ENCODE measurements at places on chromosomes 6 and 20.

DNA sequence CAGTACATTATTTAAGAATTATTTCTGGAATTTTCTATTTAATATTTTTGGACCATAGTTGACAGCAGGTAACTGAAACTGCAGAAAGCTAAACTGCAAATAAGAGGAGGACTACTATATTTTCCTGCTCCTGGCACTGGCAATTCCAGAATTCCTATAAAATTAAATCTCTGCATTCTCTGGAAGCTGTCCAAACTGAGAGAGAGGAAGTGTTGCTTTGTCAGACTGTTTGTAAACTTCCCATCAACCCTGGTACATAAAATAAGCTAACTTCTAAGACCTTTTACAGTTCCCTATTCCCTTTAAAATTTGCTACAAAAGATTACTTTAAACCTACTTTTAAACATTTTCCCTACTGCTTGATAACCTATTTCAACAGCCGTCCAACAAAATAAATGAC is 196.1 kb upstream of the RUNX2 start:
- no peak for DNase-seq

DNA sequence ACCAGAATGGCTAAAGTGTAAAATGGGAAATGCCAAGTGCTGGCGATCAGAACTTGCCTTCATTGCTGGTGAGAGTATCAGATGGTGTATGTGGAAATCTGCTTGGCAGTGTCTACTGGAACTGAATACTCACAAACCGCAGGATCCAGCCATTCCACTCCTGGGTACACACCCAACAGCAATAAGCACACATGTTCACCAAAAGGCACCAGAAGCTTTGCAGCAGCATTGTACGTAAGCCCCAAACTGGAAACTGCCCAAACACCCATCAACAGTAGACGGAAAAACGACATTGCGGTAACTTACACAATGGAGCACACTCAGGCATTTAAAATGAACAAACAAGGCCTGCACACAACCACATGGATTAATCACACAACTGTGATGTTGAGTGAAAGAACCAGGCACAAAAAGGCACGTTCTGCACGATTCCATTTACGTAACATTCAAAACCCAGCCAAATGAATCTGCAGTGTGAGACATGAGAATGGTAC is 37.3 kb upstream of the BPIFA2 start:
- no peak for DNase-seq

DNA sequence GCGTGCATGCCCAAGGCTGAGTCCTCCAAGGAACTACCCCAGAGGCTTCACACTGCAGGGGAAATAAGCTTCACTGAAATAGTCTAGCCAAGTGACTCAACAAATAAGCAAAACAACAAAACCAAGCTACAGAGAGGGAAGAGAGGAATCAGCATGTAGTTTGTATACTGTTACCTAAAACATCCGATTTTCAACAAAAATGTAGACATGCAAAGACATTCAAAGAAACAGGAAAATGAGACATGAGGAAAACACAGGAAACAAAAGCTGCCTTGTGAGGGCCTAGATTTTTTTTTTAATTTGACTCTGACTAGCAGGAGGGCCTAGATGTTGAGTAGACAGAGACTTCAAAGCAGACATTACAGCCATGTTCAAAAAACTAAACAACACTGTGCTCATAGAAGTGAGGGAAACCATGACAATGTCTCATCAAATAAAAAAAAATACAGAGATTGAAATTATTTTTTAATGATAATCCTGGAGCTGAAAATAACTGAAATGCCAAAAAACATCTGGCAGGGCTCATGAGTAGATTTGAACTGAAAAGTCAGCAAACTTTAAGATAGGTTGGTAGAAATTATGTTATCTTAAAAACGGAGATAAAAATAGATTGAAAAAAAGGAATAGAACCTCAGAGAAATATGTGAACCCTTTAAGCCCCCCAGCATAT is 16.4 kb upstream of the KIF25 start:
- no peak for DNase-seq

DNA sequence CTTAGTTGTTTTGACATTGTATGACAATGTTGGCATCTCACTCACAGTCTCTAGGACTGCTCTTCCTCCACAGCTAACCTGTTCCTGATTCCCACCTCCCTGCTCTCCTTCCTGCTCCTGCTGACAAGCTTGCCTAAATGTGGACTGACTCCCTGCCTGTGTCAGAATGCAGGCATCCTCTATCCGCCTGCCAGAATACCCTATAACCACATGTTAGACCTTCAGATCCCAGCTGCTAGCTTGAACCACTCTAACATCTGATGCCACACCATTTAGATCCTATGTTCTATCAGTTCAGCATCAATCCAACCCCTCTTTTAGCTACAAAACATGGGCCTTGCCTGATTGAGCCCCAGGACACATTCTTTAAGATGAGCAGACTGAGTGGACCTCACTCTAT is 12.2 kb downstream of the FILIP1 start:
- no peak for DNase-seq

- DNase-seq: no peak
Measured at GRCh38 chr6:117194978-117195377, 70.4 kb upstream of the VGLL2 start.

- no peak for DNase-seq
Measured at GRCh38 chr20:38881806-38882440, 44.3 kb upstream of the FAM83D start.

DNA sequence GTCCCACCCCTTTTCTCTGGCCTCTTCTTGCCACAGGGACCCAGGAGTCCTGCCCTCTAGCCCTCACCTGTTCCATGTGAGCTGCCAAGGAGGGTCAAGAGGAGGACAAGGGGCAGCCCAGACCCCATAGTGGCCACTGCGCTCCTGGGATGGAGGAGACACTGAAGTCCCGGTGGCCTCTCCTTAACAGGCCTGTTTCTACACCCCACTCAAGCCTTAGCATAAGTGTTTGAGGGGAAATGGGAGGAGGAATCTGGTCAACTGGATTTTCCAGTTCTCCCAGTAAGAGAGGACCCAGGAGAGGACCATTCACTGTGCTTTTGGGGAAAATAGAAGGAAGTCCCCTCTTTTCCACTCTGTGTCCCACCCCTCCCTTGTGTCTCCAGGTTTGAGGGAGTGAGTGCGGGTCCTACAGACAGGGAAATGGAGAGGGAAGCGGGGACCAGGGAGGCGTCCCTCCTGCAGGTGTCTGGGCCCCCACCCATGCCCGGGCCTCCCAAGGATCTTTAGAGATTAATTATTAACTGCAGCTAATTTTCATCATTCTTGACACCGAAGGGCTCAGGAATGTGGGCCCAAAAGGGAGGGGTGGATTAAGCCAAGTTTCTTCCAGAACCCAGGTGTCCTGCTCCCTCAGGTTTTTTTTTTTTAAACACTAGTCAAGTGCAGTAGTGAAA is at the start of gene SFTA2:
Gene SFTA2, minus strand, starts transcription at position 202 of the 677 bp plus-strand sequence. Its CDS starts 74 bp downstream, at position 128.
- no peak for DNase-seq

GRCh38 chr20:53281557-53282117 is 309.5 kb downstream of the TSHZ2 start:
- DNase-seq: no peak

- DNase-seq: no peak
Measured at GRCh38 chr20:59692139-59692538, 87.8 kb downstream of the PHACTR3 start.

- no peak for DNase-seq
Measured at GRCh38 chr6:162777091-162777490, 49.3 kb downstream of the PACRG start.

- DNase-seq: no peak
Measured at GRCh38 chr6:35769211-35769610, 7.2 kb upstream of the CLPSL2 start.

DNA sequence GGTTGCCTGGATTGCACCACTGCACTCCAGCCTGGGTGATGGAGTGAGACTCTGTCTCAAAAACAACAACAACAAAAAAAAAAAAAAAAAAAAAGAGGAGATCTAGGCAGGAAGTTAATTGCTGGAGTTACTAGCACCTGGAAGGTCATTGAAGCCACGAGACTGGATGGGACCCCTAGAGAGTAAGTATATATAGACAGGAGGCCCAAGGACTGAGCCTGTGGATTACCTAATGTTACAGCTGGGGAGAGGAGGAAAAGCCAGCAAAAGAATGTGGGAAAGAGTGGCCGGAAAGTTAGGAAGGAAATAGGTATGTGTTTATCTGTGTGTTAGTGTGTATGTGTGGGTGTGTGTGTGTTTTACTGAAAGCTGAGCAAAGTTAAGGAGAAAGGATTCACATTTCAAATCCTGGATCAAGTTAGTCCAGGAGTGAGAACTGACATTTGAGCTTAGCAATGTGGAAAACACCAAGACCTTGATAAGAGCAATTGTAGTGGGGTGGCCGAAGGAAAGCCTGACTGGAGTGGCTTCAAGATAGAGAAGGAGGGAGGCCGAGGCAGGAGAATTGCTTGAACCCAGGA is 38.4 kb downstream of the ANKRD6 start:
- DNase-seq: no peak

GRCh38 chr6:85544776-85545175 is 48.9 kb downstream of the SNX14 start:
- DNase-seq: no peak

DNA sequence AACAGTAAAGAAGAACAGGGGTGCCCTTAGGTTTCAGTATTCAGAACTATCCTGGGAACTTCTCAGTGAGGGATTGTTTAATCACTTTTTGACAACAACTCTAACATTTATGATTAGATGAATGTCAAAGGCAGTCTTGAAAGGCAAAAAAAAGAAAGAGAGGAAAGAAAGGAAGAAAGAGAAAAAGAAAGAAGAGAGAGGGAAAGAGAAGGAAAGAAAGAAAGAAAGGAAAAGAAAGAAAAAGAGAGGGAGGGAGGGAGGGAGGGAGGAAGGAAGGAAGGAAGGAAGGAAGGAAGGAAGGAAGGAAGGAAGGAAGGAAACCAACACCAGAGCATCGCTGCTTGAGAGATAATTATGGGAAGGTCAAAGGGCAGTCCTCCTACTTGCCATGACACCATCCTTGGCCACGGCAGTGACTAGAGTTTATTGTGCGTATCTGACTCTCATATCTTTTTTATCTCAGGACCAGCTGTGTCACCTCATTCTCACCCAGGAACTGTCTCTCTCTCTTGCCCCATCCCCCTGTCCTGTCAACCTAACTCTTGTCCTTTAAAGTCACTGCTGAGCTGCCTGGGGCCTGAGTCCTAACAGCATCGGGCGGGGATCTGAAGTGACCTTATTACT is 96.8 kb upstream of the ATXN1 start:
- no peak for DNase-seq

- DNase-seq: no peak
Measured at GRCh38 chr6:63392092-63392724, 72.4 kb upstream of the LGSN start.

DNA sequence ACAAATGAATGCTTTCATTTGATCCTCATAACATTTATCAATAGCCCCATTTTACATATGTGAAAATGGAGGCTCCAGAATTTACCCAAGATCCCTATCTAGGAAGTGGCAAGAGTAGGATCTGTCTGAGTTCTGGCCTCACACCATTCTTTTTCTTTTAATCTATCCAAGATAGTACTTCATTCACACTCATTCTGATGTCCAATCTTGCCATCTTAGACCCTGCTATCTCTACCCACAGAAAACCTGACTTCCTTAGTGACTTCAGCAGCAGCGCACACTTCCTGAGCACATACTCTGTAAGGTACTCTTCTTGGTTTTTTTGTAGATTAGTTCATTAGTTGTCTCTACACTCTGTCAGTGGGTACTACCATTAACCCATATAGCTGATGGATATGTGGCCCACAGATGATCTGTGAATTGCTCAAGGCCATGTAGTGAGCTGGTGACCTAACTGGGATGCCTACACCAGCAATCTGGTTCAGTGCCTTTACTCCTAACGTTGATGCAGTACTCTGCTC is 36.3 kb downstream of the COX4I2 start:
- DNase-seq: no peak

GRCh38 chr6:34673064-34673463 is 23.5 kb downstream of the ILRUN start:
- no peak for DNase-seq

- no peak for DNase-seq
Measured at GRCh38 chr6:30778001-30778635, 33.8 kb upstream of the IER3 start.

GRCh38 chr6:144722154-144722737 is 437.1 kb downstream of the UTRN start:
- no peak for DNase-seq

GRCh38 chr6:293193-294174 is 1.2 kb downstream of the DUSP22 start:
- peak; percentile 33 for DNase-seq

- no peak for DNase-seq
Measured at GRCh38 chr20:17138237-17138636, 88.6 kb upstream of the PCSK2 start.

GRCh38 chr20:57501461-57502335 is 23.2 kb downstream of the CTCFL start:
- DNase-seq: no peak

- DNase-seq: no peak
Measured at GRCh38 chr6:138833816-138834539, 38.1 kb downstream of the ECT2L start.

GRCh38 chr20:63057171-63058117 is 50.7 kb upstream of the BHLHE23 start:
- DNase-seq: no peak

DNA sequence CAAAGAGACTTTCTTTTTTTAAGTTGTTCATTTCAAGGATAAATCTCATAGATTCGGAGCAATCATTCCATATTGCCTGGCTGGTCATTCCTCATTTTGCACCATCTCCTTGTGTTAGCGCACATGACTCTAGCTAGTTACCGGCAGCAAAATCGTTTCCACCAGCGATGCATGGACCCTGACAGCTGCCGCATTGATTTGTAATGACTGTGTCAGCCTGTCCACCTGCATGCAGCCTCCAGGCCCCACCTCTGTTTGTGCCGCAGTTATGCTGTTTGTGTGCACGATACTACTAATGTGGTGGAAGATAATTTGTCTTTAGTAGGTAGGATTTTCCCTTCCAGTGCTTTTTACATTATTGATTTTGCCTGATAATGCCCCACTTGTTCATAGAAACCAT is 164.0 kb downstream of the TBC1D7 start:
- DNase-seq: no peak

GRCh38 chr6:116011520-116011919 is 49.2 kb downstream of the FRK start:
- DNase-seq: no peak

GRCh38 chr6:164005004-164005711 is 590.6 kb downstream of the QKI start:
- no peak for DNase-seq

GRCh38 chr6:167963589-167964057 is 33.8 kb upstream of the KIF25 start:
- no peak for DNase-seq

DNA sequence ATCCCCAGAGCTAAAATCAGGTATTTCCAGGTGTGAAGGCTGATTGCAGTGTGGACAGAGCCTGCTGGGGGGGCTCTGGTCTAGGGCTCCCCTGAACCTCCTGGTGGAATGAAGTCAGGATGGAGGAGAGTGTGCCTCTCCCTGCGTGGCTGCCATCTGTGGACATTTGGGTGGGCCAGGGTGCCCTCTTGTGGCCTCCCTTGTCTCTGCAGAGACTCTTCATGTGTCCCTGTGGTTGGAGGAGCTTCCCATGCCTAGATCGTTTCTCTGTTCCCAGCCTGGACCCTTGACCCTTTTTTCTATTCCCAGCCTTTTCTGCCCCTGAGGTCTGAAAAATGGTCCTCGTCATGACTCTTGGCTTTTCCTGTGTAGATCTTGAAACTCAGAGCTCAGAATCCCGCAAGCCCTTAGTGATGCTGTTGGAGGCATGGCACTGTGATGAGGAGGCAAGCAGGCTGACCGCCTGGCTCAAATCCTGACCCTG is 9.9 kb upstream of the PSMF1 start:
- DNase-seq: peak; percentile 40

- no peak for DNase-seq
Measured at GRCh38 chr6:83709748-83710050, 798 bp upstream of the SNAP91 start.
